ENCODE measurements at places on chromosomes 1 and 21.

DNA sequence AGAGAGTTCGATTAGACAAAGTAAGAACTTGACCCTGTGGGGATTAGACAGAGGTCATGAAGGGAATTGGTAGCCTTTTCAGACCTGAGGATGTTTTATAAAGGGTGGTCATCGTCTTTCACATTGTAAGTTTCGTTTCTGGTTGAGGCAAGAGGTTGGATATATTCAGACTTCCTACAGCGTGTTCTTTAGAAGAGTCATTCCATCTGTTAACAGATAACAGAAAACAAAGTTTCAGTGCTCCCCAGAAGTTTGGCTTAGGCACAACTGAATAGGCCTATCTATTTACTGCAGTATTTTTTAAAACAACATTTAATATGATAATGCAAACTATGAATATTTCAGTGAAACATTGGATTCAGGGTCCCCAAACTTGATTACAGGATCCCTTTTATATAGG lies 17.1 kb upstream of the IVNS1ABP start:
- DNase-seq = no peak

- DNase-seq = no peak
Measured at GRCh38 chr1:27954186-27954585, 5.6 kb upstream of the XKR8 start.

- no peak for DNase-seq
Measured at GRCh38 chr1:26779098-26779668, 8.6 kb upstream of the PIGV start.

GRCh38 chr1:29499104-29499650 lies 262.9 kb downstream of the PTPRU start:
- DNase-seq = no peak

- no peak for DNase-seq
Measured at GRCh38 chr1:228770779-228771223, 35.5 kb downstream of the RHOU start.

GRCh38 chr1:39976732-39977131 lies 21.8 kb downstream of the MFSD2A start:
- DNase-seq = no peak

DNA sequence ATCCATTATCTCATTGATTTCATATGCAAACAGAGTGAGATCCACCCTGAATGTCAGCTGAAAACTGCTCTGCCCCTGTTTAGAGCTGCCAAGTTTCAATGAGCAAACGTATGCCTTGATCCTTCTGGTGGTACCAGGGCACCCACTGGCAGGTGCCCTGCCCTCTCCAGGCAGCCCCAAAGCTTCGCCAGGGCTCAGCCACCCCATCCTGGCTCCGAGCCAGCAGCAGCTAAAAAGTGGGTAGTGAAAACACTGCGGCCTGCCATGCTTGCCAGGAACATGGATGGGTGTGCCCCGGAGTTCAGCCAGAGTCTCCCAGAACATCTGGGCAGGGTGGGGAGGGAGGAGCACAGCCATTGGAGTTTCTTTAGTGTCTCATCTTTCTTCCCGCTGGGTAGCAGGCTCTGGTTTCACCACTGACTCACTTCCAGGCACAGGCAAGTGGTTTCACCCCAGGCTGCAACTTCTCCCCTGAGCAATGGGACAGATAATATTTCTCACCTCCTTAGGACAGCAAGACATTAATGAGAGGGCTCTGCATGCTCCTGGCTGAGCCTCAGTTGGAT lies 8.1 kb upstream of the LMX1A start:
- no peak for DNase-seq

DNA sequence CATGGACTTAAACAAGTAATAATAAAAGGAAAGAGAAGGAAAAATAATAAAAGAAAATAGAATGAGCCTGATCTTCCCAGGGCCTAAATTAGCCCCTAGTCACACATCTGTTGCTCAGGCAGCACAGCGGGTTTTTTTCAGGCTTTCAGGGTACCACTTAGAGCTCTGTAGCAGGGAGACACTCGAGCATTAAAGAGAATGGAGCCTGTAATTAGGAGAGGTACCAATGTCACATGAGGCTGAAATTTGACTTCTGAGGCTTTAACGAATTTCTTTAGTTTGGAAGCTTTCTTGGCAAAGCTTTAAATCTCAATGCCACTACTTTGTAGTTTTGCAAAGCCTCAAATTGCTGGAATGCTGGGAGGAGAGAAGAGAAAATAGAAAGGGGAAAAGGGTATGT lies 116.3 kb downstream of the AK5 start:
- no peak for DNase-seq

DNA sequence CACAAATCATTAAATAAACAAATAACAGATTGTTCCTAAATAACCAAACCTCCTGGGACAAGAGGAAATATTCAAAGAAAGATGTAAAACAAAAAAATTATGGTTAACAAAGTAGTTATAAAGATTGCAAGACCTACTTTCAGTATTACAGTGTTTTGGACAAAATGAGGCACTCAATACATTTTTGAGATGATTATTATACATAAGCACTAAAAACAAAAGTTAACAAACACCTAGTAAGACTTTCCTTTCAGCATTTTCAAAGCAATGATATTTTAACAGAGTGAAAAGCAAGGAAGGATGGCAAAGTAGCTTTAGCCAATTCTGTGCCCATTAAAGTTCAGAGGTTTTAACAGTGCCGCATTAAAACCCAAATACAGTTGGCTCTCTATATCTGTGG lies 17.2 kb downstream of the OMA1 start:
- DNase-seq = no peak

DNA sequence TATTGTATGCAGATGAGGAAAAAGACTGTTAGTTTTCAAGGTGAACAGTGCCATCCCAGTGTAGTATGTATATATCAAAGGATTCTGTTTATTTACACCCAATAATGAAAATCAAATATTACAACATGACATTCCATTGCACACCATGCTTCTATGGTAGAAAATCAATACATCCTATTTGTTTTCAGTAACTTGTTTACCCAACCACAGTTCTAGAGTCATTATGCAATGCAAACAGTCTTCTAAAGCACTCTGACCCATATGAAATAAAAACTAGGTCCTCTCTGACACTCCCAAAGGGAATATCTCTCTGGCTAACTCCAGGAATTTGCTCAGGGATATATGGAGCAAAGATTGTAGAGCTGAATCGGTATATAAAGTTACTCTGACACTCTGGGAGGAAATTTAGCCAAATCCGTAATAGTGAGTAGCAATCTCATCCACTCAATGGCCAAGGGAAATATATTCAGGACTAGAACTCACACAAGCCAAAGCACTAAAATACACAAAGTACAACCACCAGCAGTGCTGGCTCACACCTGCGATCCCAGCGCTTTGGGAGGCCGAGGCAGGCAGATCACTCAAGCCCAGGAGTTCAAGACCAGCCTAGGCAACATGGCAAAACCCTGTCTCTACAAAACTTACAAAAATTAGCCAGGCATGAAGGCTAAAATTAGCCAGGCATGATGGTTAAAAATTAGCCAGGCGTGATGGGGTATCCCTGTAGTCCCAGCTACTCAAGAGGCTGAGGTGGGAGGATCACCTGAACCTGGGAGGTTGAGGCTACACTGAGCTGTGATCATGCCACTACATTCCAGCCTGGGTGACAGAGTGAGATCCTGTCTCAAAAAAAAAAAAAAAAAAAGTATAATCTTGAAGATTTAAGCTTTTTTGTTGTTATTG lies 75.2 kb downstream of the RERE start:
- no peak for DNase-seq

DNA sequence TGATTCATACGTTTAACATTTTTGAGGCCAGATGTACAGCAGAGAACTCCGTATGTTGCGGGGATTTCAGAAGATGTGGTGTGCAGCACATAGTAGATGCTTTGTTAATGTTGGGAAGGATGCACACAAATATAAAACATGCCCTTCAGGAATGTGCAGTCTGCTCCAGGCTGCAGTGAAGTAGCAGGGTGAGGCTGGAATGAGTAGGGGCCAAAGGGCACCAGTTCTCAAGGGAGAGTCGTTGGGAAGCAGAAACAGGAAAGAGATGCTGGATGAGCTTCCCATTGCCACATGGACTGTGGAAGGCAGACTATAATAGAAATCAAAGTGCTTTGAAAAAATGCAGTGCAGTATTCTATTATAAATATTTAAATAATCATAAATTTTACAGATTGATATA lies 126.9 kb downstream of the NOS1AP start:
- DNase-seq = no peak

GRCh38 chr21:30625449-30626165 lies 5.2 kb downstream of the KRTAP20-4 start:
- no peak for DNase-seq

DNA sequence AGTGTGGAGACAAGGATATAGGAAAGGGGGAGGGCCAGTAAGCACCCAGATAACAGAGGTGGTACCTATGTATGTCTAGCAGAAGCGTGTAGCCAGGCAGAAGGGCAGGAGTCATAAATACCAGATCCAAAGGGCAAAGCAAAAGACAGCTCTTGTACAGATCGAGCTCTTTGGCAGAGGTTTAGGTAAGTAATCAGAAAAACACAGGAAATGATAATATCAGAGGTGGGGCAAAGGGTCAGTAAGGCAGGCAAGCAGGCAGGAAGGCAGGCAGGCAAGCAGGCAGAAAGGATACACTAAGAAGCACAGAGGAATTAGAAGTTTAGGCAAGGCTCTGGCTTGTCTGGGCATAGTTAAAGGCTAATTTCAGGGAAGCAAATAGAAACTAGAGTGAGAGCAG lies 22.7 kb upstream of the SLFNL1 start:
- no peak for DNase-seq

DNA sequence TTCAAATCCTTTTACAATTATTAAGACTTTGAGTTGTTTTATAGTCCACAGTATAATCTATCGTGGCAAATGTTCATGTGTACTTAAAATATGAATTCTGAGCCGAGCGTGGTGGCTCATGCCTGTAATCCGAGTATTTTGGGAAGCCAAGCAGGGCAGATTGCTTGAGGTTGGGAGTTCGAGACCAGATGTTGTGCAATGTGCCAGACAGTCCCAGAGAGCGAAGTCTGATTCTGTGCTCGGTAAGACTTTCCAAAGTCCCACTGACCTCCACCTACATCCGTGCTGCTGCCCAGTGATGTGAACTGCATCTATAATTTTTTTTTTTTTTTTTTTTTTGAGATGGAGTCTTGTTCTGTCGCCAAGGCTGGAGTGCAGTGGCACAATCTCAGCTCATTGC lies 52.2 kb downstream of the VPS26C start:
- DNase-seq = no peak

- DNase-seq = no peak
Measured at GRCh38 chr1:40383095-40383487, 9.6 kb downstream of the SMAP2 start.

GRCh38 chr1:99232172-99232571 lies 32.1 kb upstream of the PLPPR4 start:
- DNase-seq = no peak

DNA sequence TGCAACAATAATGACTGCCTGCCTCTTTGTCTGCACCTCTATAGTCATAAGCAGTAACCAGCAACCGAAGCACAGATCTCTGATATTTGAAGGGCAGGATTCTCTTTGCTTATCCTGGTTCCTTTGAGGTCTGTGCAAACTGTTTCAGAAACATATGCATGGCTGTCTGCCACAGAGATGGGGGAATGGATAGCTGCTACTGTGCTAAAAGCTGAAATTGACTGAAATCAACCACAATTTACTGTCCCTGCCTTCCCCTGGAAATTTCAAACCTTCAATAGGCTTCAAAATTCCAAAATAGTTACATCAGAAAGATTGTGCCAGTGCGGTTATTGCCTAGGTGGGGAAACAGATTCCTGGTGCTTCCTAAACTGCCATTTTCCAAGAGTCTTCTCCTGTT lies 136.8 kb upstream of the GORAB start:
- DNase-seq = no peak

DNA sequence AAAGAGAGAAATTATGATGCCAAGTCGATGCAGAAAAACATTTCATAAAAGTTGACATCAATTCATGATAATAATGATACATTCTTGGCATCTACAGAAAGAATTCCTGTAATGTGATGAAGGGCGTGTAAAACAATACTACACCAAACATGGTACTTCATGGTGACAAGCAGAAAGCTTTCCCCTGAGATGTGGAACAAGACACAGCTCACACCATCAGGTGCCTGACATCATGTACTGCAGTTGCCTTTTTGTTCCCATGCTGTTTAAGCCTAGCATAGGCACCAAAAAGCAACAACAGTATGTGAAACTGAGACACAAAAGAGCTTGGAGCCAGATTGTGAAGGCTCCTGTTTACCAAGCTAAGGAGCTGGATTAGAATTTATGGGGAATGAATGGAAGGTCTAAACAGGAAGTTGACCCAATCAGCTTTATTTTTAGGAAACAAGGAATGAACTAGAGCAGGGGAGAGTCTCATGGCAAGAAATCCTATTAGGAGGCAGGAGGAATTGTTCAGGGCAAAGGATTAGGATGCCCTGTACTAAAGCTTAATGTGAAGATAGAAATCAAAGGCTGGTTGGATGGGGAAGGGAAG lies 67.2 kb downstream of the SYDE2 start:
- no peak for DNase-seq

DNA sequence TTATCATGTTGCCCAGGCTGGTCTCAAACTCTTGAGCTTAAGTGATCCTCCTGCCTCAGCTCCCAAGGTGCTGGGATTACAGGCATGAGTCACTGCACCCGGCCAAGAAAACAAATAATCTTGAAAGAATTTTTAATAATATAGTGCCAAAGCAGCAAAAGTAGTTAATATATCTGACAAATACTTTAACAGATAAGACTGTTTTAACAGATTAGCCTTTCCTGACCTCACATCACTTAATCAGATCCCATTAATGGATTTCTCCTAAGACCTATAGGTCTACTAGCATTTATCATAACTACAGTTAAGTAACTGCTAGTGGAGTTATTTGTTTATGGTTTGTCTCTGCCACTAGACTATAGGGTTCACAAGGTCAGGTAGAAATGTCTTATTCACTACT lies 61.1 kb upstream of the HP1BP3 start:
- no peak for DNase-seq

- DNase-seq = no peak
Measured at GRCh38 chr1:100703716-100704115, 15.8 kb upstream of the VCAM1 start.

GRCh38 chr1:46492871-46493270 lies 3.2 kb downstream of the DMBX1 start:
- no peak for DNase-seq

DNA sequence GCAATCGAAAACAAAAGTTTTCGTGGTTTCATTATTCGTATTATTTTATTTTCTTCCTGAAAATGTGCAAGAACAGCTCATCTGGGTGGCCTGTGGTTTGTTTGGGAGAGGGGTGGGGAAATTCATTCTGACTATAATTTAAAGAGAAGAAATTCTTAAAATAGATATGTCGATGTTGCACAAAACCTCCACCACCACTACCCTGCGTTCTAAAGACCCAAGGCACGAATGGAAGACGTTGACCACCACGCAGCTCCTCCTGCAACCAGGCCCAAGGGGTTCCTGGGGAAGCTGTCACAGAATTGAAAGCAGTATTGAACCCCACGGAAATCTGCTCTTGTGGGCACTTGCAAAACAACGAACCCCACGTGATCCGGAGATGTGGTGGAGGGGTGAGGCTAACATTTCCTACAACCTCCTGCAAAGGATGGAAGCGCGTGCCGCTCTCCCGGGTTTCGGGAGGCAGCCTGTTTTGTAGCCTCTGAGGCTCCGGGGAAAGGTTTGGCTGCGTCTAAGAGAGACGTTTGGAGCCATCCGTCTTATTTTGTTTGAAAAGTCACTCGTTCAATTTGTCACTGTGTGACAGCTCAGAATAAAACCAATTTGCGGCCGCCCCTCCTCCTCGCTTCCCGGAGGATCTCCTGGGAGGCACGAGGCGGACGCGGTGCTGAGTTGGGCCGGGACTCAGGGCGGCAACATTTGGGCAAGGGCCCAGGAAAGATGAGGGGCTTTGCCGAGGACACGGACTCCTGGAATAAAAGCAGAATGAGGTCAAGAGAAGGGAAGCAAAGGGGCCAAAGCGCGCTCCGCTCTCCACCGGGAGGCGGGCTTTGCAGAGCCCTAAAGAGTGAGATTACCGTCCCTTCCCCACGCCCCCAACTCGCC lies 810 bp upstream of the HLX start:
- no peak for DNase-seq
